ENCODE measurements at places on chromosomes 7 and 10.

- DNase-seq, result no peak
Measured at GRCh38 chr10:24792638-24793037, 69.0 kb upstream of the ARHGAP21 start.

GRCh38 chr10:10056961-10057360, 960.7 kb upstream of the CELF2 start:
- DNase-seq, result no peak

GRCh38 chr10:84935772-84936171, 607.4 kb downstream of the CCSER2 start:
- no peak for DNase-seq

GRCh38 chr10:11831520-11831951, 8.4 kb downstream of the PROSER2 start:
- DNase-seq, result no peak

DNA sequence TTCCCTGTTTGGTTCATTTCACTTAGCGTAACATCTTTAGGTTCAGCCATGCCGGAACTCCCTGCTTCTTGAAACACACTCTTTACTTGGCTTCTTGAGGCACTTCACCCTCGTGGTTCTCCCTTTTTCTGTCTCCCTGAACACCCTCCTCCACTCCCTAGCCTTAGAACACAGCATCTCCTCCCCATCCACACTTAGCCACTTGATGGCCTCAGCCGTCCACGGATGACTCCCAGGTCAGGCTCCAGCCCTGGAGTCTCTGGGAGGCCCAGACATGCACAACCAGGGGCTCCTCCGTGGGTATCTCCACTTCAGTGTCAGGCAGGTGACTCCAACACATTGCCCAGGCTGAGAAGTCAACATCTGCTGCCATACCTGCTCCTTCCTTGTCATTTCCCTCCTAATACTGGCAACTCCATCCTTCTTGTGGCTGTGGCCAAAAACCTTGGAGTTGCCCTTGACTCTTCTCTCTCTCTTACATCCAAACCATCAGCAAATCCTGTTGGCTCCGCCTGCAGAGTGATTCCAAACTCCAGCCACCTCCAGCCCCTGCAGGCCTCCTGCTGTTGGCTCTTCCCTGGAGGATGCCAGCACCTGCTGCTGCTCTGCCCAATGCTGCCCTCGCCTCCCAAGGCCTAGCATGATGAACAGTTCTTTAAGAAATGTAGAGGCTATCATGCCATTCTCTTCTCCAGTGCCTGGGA, 8.4 kb upstream of the INMT start:
- no peak for DNase-seq

GRCh38 chr7:38883706-38884105, 25.3 kb downstream of the VPS41 start:
- no peak for DNase-seq

GRCh38 chr10:101284101-101284743, 55.0 kb upstream of the LBX1 start:
- DNase-seq, result no peak

GRCh38 chr10:1159131-1160061, 103.2 kb downstream of the WDR37 start:
- DNase-seq, result no peak

DNA sequence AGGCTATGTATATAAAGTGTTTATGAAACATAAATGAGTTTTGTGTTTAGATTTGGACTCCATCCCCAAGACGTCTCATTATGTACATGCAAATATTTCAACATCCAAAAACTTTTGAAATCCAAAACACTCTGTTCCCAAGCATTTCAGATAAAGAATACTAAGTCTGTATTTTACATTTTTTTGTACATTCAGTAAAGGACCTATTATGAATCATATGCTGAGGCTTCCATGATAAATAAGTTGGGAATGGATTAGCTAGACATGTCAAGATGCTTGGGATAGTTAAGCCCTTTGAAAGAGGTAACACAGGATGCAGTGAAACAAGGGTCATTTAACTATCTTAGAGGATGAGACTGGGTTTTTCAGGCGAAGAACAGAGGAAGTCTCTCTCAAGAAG, 262.9 kb downstream of the SNX13 start:
- no peak for DNase-seq

DNA sequence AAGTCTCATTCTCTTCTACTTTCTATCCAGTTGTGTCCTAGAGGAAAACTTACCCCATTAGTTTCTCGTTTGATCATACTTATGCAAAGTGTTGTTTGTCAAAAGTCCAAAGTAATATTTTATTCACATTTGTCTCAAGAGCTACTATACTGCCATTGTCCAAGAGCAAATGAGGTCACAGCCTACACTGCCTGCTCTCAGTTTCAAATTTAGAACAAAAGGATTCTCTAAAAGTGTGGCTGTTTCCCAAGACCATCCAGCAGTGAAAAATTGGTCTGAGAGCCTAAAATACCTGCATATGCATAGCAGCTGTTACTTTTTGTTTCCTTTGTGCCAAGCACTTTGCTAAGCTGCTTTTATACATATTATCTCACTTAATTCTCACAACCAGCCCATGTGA, 439.5 kb upstream of the NFE2L3 start:
- DNase-seq, result no peak

DNA sequence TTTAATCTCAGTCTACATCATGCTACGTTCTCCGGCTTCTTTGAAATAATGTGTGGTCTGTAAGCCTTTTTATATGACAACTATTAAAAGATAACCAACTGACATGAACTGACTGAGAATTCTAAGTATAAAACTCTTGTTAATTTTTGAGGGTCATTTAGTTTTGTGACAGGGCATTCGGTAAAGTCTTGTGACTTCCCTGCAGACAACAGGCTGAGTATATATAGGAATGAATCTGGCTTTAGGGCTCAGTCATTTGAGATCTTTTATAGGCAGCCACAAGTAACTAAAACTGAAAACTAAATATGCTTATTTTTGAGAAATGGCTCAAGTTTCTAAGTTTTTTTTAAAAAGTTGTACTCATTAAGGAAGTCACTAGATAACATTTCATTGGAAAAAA, 62.5 kb upstream of the SCIN start:
- DNase-seq, result no peak

- no peak for DNase-seq
Measured at GRCh38 chr10:125076121-125076825, 84.1 kb downstream of the CTBP2 start.

- DNase-seq, result no peak
Measured at GRCh38 chr10:75427951-75428350, 3.5 kb upstream of the LRMDA start.

- no peak for DNase-seq
Measured at GRCh38 chr10:53276797-53277196, 504.2 kb upstream of the MBL2 start.

DNA sequence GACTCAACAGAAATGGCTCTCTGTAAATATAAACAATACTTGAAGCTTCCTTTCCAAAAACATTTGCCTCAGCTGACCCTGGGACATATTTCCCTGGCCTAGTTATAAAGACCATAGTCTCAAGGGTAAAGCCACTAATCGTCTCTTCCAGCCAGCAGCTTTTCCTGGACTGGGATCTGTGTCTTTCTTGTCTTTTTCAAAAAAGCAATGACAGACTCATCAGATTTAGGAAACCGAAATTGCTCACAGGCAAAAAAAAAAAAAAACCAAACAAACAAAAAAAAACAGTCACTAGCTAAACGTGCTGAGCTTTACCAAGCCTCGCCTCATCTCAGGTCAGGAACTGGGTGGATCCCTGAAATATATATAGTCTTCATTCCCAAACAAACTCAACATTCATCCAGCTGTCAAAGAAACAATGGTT, 23.5 kb downstream of the STN1 start:
- no peak for DNase-seq

DNA sequence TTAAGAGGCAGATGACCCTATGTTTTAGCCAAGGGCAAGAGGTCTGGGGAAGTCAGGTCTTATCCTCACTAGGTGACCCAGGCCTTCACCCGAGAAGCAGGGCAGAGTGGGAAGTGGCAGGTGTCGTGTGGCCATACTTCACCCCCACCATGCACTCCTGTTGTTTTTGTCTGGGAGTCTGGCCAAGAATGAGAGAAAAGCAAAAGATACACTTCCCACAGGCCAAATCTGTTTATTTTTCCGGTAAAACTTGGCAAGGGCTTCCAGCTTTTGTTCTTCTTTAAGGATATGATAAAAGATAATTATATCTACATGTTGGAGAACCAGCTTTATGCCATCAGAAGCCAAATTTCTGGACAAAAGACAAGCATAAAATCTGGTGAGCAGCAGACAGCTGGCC, 137.4 kb upstream of the CDC14C start:
- DNase-seq, result no peak

- DNase-seq, result no peak
Measured at GRCh38 chr10:60950300-60950699, 6.3 kb upstream of the RHOBTB1 start.
